ENCODE measurements at places on chromosomes 5 and 9. TPM values are rescaled to one million over a fixed set of nuclear protein-coding genes. Genes with fewer than 3 reads are reported as not detected.

DNA sequence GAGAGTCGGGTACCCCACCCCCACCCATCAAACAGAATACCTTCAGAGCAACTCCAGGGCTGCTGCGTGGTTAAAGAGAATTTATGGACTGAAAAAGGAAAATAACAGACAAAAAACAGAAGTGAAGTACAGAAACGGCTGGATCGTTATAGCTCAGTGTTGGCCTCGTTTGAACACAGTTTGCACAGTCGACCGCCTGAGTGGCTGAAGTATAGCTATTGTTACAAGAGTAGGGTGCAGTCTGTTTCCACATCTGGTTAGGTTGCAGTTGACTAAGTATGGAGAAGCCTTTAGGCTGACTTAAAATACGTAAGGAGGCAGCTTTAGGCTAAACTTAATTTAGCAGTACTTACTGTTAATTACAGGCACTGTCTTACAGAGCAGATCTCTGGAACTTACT is 121.2 kb downstream of the GCNT1 start:
- no peak for DNase-seq

DNA sequence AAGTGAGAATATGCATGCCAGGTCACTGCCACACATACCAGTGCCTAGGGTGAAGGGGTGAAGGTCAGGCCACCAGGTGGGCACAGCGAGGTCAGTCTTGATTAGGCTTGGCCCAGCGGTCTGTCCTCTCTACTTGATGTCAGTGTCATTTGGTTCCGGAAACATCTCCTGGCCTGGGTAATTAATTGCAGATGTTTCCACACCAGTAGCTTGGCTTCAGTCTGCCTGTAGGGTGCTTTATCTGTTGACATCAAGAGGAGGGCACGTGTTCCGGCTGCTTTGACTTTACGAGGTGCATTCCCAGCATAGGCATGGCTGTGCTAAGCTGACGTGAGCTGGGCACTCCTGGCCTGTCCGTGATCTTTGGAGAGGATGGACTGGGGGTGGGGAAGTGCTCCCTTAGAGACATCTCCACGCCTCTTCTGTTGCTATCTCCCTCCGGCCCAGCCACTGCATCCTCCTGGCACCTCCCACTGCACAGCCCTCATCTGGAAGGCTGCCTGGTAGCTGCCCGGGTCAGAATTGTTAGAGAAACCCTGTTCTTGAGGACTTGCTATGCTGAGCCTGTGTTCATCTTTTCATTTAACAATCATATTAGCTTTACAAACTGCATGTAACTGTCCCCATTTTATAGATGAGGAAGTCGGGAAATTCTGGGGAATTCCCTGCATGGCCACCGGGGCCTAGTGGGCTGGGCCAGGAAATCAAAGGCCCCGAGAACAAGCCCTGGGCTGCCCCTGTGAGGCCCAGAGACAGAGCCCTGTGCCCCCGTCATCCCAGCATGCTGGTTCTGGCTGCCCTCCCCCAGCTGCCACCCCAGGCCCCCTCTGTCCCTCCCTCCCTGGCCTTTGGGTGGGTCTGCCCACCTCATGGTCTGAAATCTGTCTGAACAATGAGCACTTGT is 29.1 kb downstream of the JADE2 start:
- DNase-seq, result peak; percentile 65

GRCh38 chr5:65191554-65192135 is 290.1 kb downstream of the ADAMTS6 start:
- no peak for DNase-seq

DNA sequence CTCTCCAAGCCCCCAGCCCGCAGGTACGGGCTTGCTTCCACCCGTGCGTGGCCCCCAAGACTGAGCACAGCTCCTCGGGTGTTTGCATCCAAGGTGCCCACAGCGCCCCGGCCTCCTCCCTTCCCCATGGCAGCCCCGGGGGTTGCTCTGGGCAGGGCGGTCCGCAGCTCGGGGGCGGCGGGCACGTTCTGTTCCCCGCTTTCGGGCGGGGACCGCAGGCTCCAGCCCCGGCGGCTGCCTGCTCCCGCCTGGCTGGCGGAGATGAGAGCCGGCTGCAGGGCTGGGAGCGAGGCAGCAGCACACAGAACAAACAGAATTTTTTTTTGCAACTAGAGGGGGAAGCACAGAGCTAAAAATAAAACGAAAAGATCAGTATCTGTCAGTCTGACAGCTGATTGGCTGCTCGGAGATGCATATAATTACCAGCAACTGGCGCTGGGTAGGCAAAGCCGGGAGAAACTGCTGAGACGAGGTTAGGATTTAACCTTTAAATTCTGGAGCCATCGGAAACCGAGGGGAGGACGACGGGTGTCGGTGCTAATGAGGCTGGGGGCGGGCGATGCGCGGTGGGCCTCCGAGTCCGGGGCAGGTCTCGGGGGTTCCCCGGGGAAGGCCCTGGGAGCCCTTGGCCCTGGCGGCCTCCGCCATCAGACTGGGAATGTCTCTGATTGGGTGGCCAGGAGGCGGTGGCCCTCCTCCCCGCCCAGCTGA is 142.7 kb upstream of the IER5L start:
- DNase-seq, result peak; percentile 57

DNA sequence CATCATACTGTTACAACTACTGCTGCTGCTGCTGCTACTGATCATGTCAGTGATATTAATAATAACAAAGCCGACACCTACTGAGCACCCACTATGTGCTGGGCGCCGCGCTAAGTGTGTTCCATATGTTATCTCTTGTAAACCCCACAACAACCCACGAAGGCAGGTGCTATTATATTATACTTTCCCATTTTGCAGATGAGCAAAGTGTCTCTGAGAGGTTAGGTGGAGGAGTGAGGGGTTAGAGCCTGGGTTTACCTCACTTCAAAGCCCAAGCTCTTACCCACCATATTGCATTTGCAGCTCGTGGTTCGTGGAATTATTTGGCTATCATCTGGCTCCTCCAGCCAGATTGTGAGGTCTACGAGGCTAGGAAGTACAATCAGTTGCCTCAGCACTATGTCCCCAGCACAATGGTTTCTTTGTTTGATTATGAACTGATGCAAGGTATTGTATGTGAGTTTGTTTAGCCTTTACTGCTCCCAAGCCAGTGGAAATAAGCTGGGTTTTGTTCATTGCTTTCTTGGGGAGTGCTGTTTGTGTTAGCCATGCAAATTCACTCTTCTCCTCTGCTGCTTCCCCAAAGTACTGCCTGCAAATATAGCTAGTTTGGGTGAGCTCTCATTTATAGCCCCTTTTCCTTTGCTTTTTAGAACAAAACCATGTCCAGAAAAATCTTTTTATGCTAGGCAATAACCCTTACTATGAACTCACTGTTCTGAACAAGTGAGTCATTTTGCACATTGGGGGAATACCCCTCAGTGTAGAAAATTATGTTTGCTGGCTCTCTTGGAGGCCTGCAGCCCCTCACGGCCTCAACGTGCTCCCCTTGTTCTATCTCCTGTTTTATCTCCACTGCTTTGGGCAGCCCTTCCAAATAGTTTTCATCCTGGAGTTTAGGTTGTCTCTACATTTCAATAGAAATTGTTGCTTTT is 47.9 kb downstream of the ALG2 start:
- DNase-seq, result no peak

DNA sequence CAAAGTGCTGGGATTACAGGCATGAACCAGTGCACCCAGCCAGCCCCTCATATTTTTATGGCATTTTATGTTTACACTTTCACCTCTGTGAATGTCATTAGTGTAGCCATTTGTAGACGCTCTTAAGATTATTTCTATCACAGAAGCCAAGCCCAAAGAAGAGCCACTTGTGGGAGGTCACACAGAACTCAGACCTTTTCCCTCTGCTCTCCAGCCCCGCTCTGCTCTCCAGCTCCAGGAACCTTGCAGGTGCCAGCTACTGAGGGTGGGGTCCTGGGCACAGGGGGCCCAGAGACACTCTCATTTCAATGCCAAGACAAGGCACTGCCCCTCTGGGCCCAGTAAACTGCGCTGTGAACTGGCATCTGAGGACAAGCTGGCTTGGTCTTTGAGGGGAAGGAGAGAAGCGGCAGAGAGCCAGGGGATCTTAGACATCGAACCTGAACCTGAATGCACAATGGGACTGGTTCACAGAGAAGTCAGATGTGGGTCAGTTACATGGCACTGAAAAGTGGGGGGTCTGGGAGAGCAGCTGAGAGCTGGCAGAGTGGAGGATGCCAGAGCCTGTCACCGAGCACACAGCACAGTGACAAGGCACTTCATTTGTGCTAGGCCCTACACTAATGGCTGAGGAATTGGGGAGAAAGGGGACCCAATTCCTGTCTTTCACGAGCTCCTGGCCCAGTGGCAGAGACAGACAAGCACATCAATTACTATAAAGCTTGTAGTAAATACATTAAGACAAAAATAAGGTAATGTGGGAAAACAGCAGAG is 16.7 kb downstream of the ANXA6 start:
- DNase-seq, result no peak

DNA sequence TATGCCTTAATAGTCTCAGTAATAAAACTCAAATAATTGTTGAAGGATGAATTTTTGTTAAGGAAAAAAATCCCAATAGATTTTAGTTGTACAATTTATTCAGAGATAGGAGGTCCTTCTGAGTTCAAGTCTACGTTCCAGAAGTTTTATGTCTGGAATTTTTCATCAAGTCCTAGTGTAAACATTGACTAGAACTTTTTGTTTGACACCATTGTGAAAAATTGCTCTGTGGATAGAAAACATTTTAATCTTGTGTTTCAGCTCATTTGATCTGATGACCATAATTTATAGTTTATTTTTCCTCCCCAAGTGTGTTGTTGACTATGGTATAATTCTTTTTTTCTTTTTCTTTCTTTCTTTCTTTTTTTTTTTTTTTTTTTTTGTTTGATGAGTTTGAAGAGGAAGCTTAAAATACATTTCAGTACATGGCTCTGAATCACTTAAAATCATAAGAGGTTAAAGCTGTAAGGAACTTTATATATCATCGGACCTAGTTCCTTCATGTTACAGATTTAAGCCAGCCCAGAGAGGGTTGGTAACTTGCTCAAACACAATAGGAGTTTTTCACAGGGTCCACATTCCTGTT is 20.7 kb downstream of the ITGA1 start:
- no peak for DNase-seq

GRCh38 chr9:14812806-14813205 is 90.3 kb upstream of the CER1 start:
- DNase-seq, result no peak

DNA sequence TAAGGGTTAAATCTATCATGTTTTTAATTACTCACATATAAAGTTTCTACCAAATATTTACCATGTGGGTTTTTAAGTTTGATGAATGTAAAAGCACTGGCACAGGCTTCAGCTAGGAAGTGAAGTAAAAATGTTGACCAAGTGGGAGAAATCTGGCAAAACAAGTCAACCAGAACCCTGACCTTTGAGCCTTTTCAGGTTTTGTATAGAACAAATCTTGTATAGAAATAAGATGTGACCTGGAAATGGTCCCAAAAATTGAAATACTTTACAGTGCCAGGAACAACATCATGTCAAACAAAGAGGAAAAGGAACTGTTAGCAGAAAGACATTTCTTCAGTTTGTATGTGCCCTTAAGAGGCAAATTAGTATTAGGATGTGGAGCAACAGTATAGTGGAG is 137.6 kb downstream of the CCDC192 start:
- DNase-seq, result no peak

DNA sequence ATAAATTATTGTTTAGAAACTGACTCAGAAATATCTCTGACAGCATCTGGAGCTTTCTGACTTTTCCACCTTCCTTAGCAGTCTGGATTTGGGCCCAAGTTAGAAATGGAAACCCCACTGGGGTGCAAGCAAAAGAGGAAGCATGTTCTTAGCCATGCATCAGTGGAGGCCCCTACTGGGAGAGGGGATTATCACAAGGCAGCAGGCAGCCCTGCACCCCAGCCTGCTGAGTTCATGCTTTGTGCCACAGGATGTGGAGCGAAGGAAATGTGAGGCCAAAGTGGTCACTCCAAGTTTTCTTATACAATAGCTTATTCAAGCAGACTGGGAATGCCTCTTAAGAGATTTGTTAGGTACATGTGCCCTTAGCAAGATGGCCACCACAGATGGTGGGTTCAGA is 146.5 kb upstream of the TLX3 start:
- peak; percentile 80 for DNase-seq

DNA sequence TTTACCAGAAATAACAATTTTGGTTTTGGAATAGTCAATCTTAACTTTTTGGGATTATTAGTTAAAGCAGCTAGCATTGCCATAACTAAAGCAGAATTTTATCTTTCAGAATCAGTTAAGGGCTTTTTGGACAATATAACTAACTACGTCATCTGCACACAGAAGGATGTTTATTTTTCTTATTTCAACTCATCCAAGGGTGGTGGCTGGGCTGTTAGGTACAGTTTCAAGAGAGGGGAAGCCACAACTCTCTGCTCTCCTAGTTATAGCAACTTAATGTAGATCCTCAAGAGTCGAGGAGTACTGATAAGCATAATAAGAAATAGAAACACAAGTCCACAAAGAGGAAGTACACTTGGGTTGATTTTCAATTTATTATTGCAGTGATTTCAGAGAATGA is 65.6 kb downstream of the ANKRD55 start:
- DNase-seq, result no peak

The TLX3 gene
- total RNA-seq, result not detected

The ASS1 gene
- 2.3 TPM for total RNA-seq

The SMIM33 gene
- under 0.01 TPM for total RNA-seq

The TBC1D13 gene
- total RNA-seq, result 9.6 TPM

The RASGEF1C gene
- total RNA-seq, result not detected

The TAF11L10 gene
- total RNA-seq, result not detected

The GBGT1 gene
- total RNA-seq, result 21.3 TPM

The PAEP gene
- total RNA-seq, result not detected

All from dermis microvascular lymphatic vessel endothelial cell (primary cell).